Pulmonary artery endothelial cell (primary cell): ENCODE measurements at places on chromosomes 11 and 22. TPM values are rescaled to one million over a fixed set of nuclear protein-coding genes. Genes with fewer than 3 reads are reported as not detected.

- DNase-seq, result no peak
These were observed 53.2 kb upstream of the BID start for GRCh38 chr22:17827466-17827865.

DNA sequence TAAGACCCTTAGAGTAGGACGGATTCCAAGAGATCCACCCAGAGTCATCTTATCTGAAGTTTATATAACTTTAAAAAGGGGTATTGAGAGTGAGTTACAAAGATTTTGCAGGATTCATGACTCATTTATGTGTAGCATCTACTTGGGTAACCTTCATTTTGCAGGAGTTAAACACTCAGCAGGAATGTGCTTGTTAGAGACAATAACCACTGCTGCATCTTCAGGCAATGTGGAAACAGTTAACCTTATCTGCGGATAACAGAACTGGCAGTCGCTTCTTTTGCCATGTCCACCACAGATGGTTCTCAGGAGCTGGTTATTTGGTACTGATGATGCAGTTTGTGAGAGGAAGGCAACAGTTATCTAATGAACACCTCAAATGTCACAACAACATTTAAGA is 417.9 kb upstream of the DDI1 start:
- DNase-seq, result no peak

DNA sequence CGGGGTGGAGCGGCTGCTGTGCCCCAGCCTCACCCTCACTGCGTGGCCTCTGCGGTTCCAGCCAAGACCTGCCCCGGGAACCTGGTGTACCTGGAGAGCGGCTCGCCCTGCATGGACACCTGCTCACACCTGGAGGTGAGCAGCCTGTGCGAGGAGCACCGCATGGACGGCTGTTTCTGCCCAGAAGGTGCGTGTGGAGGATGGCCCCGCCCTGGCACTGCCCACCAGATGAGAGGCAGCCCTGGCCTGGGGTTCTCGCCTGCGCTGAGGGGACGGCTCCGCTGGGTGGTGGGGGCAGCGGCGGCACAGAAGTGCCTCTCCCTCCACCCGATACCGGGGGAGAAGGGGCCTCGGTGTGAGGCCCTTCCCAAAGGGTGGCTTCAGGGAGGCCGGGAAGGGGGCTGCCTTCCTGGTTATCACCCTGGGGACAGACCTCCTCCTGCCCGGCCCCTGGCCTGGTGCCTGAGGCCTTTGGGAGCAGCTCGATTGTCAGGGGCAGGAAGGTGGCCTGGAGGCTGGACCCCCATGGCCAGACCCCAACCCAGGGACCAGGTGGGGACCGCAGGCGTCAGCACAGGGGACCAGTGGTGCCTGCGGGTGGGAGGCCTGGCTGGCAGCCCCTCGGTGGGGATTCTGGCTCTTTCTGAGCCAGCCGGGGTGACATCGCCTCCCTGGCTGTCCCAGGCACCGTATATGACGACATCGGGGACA is 7.1 kb downstream of the MUC2 start:
- DNase-seq, result no peak

- no peak for DNase-seq
These were observed 69.7 kb downstream of the APIP start for GRCh38 chr11:34846467-34846866.

GRCh38 chr11:117420143-117420485 is 92.5 kb downstream of the CEP164 start:
- DNase-seq, result no peak

DNA sequence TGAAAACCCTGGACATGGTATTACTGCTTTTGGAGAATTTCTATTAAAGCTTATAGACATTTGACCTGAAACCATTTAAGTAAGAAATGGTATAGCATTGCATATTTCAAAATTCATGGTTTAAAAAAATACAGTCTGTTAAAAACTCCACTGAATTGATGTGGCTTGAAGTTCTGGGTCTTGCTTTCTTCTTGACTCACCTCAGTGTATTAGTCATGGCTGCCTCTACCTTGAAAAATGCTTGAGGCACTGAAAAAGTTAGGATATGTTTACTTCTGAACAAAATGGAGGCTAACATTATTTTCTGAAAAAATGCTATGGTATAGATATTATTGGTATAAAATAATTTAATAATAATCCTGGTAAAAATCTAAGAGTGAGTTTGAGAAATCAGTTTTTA is 349.2 kb downstream of the AASDHPPT start:
- no peak for DNase-seq

GRCh38 chr11:128716661-128717210 is 22.9 kb downstream of the FLI1 start:
- no peak for DNase-seq

- no peak for DNase-seq
These were observed 20.1 kb downstream of the OVOL1 start for GRCh38 chr11:65806979-65807378.

DNA sequence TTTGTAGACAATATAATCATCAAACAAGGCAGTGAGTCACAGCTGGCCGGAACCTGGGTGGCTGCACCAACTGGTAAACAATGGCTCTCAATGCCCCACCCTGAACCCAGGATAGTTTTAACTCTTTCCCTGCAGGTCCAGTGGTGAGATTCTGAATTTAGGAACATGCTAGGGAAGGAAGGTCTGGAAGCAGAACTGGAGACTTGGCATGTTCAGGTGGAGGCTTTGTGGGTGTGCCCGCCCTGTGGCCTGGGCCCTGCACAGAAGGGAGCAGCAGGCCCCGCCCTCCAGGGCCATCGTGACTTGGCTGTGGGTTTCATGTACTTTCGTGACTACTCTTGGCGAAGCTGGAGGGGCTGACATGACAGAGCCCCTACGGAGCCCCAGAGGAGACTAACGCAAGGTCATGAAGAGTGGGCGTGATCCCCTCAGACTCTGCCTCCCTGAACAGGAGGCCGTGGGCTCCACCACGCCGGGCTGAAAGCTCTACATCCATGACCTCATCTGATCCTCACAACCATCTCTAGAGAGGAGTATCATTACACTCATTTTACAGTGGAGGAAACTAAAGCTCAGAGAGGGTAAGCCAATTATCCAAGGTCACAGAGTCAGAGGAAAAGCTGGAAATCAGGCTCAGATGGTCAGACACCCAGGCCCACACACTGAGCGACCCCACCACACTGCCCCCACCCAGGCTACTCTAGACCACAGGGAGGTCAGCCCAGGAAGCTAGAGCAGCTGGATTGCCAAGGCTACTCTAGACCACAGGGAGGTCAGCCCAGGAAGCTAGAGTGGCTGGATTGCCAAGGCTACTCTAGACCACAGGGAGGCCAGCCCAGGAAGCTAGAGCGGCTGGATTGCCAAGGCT is 27.3 kb downstream of the MAFF start:
- peak; percentile 56 for DNase-seq

DNA sequence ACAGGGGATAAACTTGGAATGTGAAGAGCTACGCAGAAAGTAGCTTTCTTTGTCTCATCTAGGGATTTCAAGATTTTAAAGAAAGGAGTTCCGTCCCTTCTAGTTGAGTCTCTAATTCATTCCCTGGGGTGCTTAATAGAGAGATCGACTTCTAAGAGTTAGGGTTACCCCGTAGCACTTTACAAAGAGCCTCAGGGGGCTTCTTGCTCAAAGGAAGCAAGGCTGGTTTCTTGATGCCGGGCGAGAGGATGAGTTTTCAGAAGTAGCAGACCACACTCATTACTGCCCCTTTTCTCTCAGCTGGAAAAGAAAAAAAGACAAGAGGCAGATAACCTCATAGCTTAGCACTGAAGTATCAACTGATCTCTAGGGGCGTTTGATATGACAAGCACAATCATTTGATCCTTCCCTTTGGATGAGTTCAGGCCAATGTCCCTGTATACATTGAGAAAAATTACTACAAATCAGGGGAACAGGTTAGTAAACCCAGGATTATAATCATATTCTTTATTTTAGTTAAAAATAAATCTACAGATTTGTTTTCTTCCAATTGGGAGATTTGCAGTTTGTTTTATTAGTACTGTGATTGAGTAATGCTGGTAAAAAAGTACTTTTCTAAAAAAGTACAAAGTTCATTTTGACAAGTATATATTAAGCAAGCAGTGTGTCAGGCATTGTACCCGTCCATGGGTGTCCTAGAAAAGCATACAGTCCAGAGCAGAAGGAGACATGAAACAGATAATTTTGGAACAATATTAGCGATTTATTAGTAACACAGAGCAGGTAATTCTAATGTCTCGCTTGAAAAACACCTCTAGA is 18.7 kb downstream of the ELMOD1 start:
- DNase-seq, result no peak

DNA sequence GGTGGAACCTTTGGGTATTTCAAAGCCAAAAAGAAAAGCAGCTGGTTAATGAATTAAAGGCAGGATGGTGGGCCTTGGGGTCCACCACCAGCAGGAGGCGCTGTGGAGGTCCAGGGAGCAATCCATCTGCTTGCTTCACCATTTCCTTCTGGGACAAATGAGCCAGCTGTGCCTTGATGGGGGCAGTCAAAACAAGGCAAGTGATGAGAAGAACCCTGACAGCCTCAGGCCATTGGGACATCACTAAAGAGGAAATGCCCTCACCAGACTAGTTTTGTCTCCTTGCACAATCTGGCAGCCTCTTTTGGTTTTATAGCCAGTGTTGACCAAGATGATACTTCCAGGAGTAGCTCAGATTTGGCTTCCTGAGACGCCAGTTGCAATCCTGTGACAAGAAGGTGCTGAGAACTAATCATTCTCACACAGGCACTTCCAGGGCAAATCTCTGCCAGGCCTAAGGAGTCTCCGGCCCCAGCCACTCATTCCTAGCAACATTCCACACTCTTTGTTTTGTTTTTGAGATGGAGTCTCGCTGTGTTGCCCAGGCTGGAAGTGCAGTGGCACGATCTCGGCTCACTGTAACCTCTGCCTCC is 38.2 kb upstream of the WEE1 start:
- peak; percentile 30 for DNase-seq

DNA sequence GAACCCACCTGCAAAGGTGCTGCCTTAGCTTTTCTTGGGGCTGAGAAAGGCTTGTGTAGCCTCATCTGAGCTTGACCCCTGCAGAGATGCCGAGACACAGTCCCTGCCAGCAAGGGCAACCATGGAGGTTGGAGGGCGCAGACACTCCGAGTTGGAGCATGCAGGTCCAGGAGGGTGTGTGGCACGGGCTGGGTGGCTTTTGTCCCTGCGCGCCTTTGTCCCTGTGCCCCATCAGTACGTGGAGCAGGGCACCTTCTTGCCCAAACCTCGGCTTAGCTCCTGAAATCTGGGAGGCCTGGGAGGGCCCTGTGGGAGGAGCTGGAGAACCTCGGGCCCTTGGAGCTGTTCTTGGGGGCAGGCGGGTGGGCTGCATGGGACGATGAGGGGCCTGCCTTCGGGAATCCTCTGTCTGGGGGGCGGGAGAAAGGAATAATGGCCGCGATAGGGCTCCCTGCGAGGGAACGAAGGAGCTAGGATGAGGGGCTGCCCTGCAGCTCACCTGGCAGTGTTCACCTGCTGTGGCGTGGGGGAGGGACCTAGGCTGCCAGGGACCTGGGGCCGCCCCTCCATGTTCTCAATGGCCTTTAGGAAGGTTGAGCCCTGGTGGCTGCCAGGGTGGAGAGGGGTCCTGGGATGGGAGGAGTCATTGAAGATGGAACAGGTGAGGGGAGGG is 3.4 kb downstream of the BRSK2 start:
- DNase-seq, result no peak

GRCh38 chr11:66069715-66070603 is at the start of gene PACS1:
PACS1 (plus strand) TSS chr11:66070272; CDS start chr11:66070487, 215 bp downstream.
- no peak for DNase-seq

DNA sequence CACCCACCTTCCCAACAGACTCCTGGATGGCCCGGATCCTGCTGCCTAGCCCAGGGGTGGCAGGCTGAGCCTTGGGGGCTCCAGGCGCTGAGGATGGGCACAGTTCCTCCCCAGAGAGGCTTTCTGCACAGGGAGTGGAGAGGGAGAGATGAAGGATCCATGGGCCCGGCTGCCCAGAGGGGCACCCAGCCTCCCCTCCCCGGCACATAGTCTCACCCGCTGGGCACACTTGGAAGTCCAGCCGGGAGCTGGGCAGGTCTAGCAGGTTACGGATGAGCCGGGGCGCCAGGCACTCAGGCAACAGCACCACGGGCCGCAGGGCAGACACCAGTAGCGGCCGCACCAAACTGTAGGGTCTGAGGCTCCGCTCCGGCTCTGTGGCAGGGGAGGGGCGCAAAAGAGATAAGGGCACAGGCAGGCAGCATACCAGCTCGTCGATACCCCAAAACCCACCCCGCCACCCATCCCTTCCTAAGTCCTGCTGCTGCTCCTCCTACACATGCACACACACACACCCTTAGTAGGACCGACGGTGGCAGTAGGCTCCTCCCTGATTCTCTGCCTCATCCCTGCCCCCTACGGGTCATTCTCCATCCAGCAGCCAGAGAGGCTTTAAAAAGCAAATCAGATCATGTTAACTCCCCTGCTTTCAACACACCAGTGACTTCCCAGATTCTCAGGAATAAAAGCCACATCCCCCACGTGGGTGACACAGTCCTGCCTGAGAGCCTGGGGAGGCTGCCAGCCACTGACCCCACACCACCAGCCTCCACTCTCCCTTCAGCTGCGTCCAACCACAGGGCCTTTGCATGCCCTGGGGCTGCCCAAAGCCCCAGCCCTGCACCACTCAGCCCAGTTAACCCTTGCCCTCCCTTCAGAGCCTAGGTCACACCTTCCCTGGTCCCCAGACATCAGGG is 6.5 kb upstream of the MFNG start:
- no peak for DNase-seq

DNA sequence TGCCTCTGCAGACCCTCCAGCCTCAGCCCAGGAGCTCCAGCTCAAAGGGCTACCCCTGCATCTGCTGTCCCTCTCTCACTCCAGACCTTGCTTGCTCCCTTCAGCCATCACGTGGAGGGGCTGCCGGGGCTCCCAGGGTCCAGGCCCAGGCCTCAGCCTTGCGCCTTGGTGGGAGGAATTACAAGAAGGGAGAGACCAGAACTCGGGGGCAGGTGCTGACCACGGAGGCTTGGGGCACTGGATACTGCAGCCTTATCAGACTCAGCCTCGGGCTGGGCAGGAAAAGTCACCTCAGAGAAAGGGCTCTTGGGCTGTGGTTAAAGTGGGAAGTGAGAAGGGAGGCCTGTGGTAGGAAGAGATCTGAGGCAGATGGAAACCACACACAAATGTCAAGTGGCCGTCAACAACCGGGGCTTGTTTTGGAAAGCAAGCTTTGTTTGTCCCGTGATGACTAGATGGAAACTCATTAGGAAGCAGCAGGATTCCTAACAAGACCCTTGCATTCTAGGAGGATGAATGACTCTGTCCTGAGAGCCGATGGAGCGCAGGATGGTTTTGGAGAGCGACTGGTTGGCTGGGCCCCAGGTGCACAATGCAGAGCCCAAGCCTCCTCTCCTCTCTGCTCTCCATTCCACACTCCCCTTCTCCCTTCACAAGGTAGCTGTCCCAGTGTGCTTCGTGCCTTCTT is 1321.7 kb downstream of the TBC1D22A start:
- no peak for DNase-seq

- no peak for DNase-seq
These were observed 24.3 kb upstream of the KCNQ1OT1 start for GRCh38 chr11:2724104-2724503.

SBF2 gene
- 32.7 and 33.8 TPM in 2 replicates for total RNA-seq

KRTAP5-7 gene
- total RNA-seq, result not detected in 2 replicates

WNT7B gene
- total RNA-seq, result not detected in 2 replicates

OR8A1 gene
- total RNA-seq, result not detected in 2 replicates

OR51S1 gene
- not detected in 2 replicates for total RNA-seq

SRPRA gene
- 47.7 and 63.7 TPM in 2 replicates for total RNA-seq

NCF4 gene
- not detected in 2 replicates for total RNA-seq

CRYBA4 gene
- not detected in 2 replicates for total RNA-seq
